ENCODE measurements at places on chromosomes 4 and X.

DNA sequence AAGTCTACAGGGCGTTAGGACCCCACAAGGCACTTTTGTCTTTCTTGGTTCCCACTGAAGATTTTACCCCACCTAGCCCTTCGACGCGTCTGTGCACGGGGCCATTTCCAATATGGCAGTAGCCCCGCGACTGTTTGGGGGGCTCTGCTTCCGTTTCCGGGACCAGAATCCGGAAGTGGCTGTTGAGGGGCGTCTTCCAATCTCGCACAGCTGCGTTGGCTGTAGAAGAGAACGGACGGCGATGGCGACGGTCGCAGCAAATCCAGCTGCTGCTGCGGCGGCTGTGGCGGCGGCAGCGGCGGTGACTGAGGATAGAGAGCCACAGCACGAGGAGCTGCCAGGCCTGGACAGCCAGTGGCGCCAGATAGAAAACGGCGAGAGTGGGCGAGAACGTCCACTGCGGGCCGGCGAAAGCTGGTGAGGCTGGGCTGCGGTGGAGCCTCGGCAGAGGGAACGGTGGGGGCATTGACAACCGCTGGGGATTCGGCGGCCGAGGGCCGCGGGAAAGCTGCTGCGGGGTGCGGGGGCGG, at the start of gene USP11:
TSS of gene USP11 (plus strand) at position 207 of the 530 bp plus-strand sequence. CDS start at position 242, 35 bp downstream.
- no peak for DNase-seq

DNA sequence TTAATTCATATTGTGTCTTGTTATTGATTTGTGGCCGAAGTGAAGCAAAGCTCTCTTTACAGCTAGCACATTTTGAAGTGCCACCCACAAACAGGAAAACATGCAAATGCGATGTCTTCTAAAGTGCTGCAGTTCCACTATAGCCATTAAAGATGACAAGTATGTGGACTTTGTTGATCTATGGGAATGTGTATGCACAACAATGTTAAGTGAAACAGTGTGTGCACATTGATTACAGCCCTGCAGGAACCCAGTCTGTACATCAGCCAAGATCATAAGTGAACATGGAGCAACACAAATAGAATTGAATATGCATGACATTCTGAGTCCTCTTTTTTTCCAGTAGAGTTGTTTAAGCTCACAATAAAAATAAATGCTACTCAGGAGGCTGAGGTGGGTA, 43.0 kb downstream of the TFDP3 start:
- no peak for DNase-seq

DNA sequence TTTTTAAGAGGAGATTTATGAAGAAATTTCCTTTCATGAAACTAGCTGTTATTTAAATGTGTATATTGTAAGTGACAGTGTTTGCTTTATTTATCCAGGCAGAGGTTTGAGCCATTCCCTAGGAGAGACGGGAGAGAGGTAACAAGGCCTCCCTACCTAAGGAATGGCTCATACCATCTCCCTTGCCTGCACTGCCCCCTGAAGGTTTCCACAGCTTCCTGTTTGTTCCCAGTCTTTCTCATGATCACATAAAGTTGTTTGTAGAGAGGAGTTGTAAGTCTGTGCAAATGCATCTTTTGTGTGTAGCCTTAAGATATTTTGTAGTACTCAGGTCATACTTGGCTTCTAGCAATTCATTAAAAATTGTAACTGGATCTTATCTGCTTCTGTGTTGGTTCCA, 1504.5 kb upstream of the PCDH10 start:
- no peak for DNase-seq

GRCh38 chrX:153556767-153557166, 39.3 kb downstream of the ATP2B3 start:
- no peak for DNase-seq

- no peak for DNase-seq
Observed at GRCh38 chr4:105137121-105137875, 9.4 kb upstream of the TET2 start.

- no peak for DNase-seq
Observed at GRCh38 chr4:84669201-84669600, 86.3 kb downstream of the CDS1 start.

GRCh38 chrX:133215747-133216146, 2.4 kb downstream of the TFDP3 start:
- no peak for DNase-seq

- no peak for DNase-seq
Observed at GRCh38 chrX:13667919-13668318, 15.0 kb downstream of the TCEANC start.

DNA sequence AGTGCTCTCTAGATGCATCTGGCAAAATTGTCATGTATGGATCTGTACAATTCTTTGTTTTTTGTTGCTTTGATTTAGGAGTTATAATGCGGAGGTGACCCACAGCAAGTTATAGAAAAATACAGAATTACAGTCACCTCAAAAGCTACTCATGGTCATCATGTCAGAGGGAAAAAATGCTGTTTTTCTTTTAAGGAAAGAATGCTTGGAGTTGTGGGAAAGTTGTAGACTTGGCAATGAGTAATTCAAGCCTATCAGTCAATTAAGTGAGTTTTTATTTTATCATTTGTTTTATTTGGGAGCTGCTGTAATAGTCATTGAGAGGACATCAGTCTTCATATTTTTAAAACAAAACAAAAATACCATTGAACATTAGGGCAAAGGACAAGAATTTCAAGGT, 16.4 kb downstream of the FHL1 start:
- DNase-seq: no peak

- DNase-seq: no peak
Observed at GRCh38 chr4:53119680-53120079, 246.2 kb downstream of the SCFD2 start.

All from vagina (tissue), 2 donors.